ENCODE measurements at places on chromosomes 2 and 18. TPM values are rescaled to one million over a fixed set of nuclear protein-coding genes. Genes with fewer than 3 reads are reported as not detected.

Gene CNGA3
- polyA plus RNA-seq = 0.47 TPM

Gene OTOS
- polyA plus RNA-seq = not detected

Gene SCYGR2
- polyA plus RNA-seq = not detected

Gene C2orf72
- 18.5 TPM for polyA plus RNA-seq

- DNase-seq = no peak
These were observed 58.4 kb downstream of the PDE1A start for GRCh38 chr2:182368446-182368845.

DNA sequence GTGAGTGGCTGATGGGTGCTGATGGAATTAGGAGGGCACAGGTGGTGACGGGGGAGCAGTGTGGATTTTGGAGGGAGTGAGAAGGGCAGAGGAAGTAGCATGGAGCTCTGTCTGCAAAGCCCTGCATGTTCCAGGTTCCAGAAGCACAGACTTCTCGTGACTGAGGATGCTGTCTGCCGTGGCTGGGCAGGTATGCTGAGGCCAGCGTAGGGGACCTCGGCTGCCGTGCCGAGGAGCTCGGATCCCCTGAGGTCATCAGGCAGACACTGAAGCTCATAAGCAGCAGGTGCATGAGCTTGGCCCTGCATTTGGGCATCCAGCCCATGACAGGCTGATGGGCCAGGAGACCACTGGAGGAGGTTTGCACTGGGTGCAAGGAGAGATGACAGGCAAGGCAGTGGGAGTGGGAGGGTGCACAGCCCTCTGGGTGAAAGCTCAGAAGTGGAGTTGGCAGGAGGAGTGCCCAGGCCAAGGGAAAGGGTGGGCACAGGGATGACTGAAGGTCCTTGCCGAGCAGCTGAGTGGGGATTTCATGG lies 215.3 kb downstream of the SH3RF3 start:
- DNase-seq = no peak

GRCh38 chr2:60926741-60927552 lies 45.6 kb downstream of the REL start:
- no peak for DNase-seq

GRCh38 chr18:28281400-28281799 lies 104.5 kb upstream of the CDH2 start:
- DNase-seq = no peak

- no peak for DNase-seq
These were observed 36.3 kb upstream of the CHRNA1 start for GRCh38 chr2:174800436-174801205.
